GM23248 (cell line): ENCODE measurements at places on chromosomes 12 and 14. TPM values are rescaled to one million over a fixed set of nuclear protein-coding genes. Genes with fewer than 3 reads are reported as not detected.

KRT73 gene
- total RNA-seq = not detected in 2 replicates

RPGRIP1 gene
- not detected in 2 replicates for total RNA-seq

NDRG2 gene
- 2.8 TPM in 1 of 2 replicates, not detected in the other for total RNA-seq

COPZ1 gene
- total RNA-seq = 149 and 204 TPM in 2 replicates

LGR5 gene
- not detected in 2 replicates for total RNA-seq

KIF26A gene
- total RNA-seq = not detected in 2 replicates

C12orf50 gene
- total RNA-seq = not detected in 2 replicates

TAS2R46 gene
- total RNA-seq = not detected in 2 replicates

GPR84 gene
- total RNA-seq = not detected in 2 replicates

MARCHF9 gene
- 0.97 and 1.4 TPM in 2 replicates for total RNA-seq

EMP1 gene
- 631 and 744 TPM in 2 replicates for total RNA-seq

GLIPR1L1 gene
- not detected in 2 replicates for total RNA-seq

DHRS2 gene
- not detected in 2 replicates for total RNA-seq

ZNF384 gene
- 17.3 and 26.2 TPM in 2 replicates for total RNA-seq
